ENCODE measurements at places on chromosomes 3 and 15.
A peak's percentile ranks its signal among the peaks of the same experiment; 100 is the strongest.

- DNase-seq: no peak
These were observed 88.7 kb upstream of the MRPL3 start for GRCh38 chr3:131591394-131592014.

DNA sequence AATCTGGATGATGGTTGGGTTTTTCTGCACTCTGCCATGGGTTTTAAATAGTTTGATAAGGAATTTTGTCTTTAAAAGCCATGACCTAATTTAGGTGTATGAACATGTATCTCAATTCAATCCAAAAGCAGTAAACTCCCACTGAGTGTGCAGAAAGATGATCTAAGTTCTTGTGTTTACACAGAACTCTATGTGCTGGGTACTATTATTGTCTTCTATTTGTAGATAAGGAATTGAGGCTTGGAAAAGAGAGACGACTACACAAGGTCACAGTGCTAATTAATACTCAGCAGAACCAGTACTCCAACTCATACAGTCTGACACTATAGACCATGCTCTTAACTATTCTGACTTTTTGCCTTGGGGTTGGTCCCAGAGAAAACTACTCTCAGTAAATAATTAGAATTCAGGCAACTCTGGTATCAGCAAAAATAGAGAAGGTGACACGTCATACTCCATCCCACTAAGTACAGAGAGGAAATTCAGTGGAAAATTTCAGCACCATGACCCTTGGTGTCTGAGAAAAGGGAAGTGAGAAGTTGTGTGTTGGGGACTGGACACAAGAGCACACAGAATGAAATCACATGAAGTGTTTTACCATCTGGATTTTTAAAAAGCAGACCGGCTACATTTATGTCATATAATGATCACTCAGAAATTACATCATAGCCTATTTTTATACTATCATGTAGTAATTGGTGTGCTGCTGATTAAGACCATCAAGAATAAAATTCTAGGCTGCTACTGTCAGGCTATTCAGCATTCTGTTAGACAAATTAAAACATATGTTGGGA, 18.3 kb upstream of the MYH15 start:
- peak; percentile 97 for DNase-seq

DNA sequence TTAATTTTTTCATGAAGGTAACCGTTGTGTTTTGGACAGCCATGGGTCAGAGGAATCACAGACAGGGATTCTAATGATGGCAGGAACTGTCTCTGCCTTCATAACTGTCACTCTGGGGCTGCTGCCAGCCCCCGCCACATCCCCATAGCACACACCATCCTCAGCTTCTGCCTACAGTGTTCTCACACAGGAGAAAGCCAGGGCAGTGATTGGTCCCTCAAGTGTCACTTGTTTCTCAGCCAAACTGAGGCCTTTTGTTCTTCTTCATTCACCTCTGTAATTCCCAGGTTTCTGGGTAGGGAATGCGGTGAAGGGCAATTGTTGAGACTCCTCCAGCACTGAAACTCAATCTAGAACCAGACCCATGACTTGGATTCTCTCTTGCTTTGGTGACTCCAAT, 65.4 kb upstream of the C3orf80 start:
- DNase-seq: no peak

- no peak for DNase-seq
These were observed 177.5 kb downstream of the OXSM start for GRCh38 chr3:25967385-25967784.

- no peak for DNase-seq
These were observed 85.9 kb upstream of the PLXNA1 start for GRCh38 chr3:126896968-126897367.
